ENCODE measurements at places on chromosomes 3 and 15.

- no peak for DNase-seq
Observed at GRCh38 chr3:167743799-167744198, 8.3 kb downstream of the SERPINI1 start.

GRCh38 chr15:91911844-91912243, 58.3 kb downstream of the SLCO3A1 start:
- DNase-seq: no peak

GRCh38 chr3:106457281-106458180, 588.7 kb upstream of the CBLB start:
- DNase-seq: peak; percentile 95

GRCh38 chr3:194775266-194775665, 89.6 kb downstream of the FAM43A start:
- DNase-seq: no peak

GRCh38 chr3:111981457-111981763, 2.6 kb downstream of the ABHD10 start:
- DNase-seq: no peak

GRCh38 chr3:184633237-184633579, 71.6 kb downstream of the EPHB3 start:
- DNase-seq: no peak

DNA sequence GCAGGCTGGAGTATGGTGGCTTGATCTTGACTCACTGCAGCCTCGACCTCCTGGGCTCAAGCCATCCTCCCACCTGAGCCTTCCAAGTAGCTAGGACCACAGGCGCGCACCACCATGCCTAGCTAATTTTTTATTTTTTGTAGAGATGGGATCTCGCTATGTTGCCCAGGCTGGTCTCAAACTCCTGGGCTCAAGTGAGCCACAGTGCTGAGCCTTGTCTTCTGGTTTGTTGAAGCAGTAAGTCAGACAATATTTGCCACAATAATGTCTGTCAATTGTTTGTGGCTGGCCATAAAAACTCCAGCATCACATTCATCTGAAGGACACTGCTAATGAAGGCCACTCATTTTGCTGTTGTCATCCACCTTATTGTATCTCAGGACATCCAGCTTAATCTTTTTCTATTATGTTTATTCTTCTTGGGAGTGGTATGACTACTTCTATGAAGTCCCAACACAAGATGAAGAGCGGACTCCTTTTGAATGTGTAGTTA, 185.9 kb downstream of the FNDC3B start:
- no peak for DNase-seq

GRCh38 chr3:59450946-59451763, 401.3 kb upstream of the CFAP20DC start:
- peak; percentile 56 for DNase-seq

- no peak for DNase-seq
Observed at GRCh38 chr15:93378558-93378957, 289.5 kb upstream of the RGMA start.

- peak; percentile 27 for DNase-seq
Observed at GRCh38 chr3:15903759-15904720, 106.3 kb upstream of the ANKRD28 start.

DNA sequence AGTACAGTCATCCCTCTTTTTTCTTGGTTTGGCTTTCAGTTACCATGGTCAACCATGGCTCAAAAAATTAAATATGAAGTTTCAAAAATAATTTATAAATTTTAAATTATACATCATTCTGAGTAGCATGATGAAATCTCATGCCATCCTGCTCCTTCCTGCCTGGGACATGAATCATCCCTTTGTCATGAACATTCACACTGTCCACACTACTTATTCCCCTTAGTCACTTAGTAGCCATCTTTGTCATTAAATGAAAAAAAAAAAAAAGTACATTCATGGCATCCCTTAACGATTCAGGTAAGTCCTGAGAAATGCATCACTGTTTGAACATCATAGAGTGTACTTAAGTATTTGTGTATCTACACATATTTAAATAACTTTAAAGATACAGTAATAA, 1046.3 kb downstream of the ROBO2 start:
- DNase-seq: no peak

GRCh38 chr15:41501931-41502794, 8.5 kb downstream of the ITPKA start:
- no peak for DNase-seq

GRCh38 chr3:16514755-16515353, 1.4 kb upstream of the RFTN1 start:
- no peak for DNase-seq

GRCh38 chr15:91897585-91898372, 44.3 kb downstream of the SLCO3A1 start:
- DNase-seq: no peak

GRCh38 chr3:108822123-108822897, at the start of gene TRAT1:
TSS of gene TRAT1 (plus strand) at chr3:108822786. CDS start at chr3:108822928, 142 bp downstream.
- no peak for DNase-seq

GRCh38 chr3:102060814-102061213, 211.5 kb downstream of the NFKBIZ start:
- peak; percentile 34 for DNase-seq

DNA sequence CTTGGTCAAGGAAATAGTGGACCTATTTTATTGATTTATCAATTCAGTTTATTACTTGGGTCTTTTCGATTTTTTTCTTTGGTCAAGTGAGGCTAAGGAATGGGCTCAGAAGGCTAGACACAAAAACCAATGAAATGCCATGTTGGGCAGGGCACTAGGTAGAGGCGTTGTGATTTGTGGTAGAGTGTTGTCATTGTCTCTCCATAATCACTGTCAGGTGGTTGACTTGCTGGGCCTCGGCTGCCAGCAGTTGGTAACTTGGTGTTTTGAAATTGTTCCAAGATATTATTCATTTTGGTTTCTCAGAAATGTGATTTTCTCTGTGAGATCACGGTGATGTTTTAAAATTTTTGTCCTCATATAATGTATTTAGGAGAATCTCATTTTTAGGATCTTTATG, 173.6 kb downstream of the KLHL25 start:
- peak; percentile 77 for DNase-seq

GRCh38 chr3:161371441-161372320, at the start of gene SPTSSB:
TSS of gene SPTSSB (minus strand) at chr3:161371517. CDS start at chr3:161346323, 25,194 bp downstream.
- peak; percentile 14 for DNase-seq

Measured in myocyte (in vitro differentiated cells).